Activated naive CD8-positive, alpha-beta T cell treated with anti-CD3 and anti-CD28 coated beads, Interleukin-2, amount 10 ng/mL, durations not matched to agents 7 days and 5 days (primary cell): ENCODE measurements at places on chromosomes 1 and 21.

GRCh38 chr1:111234866-111235265 lies 7.4 kb downstream of the CHI3L2 start:
- DNase-seq, result no peak

DNA sequence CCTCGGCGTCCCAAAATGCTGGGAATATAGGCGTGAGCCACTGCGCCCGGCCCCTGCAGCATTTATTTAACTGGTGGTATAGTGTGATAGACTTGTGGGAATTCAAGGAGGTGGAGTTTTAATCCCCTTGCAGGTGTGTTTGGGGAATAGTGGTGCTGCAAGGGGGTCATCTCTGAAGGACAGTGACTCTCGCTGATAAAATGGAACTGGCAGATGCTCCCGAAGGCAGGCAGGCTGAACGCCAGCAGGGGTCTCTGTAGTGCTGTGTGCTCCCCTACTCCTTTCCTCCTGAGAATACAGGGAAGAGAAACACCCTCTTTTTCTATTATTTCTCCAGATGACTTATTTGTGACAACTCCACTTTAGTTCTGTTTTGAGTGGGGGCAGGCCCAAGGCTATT lies 4.0 kb downstream of the OSCP1 start:
- no peak for DNase-seq

DNA sequence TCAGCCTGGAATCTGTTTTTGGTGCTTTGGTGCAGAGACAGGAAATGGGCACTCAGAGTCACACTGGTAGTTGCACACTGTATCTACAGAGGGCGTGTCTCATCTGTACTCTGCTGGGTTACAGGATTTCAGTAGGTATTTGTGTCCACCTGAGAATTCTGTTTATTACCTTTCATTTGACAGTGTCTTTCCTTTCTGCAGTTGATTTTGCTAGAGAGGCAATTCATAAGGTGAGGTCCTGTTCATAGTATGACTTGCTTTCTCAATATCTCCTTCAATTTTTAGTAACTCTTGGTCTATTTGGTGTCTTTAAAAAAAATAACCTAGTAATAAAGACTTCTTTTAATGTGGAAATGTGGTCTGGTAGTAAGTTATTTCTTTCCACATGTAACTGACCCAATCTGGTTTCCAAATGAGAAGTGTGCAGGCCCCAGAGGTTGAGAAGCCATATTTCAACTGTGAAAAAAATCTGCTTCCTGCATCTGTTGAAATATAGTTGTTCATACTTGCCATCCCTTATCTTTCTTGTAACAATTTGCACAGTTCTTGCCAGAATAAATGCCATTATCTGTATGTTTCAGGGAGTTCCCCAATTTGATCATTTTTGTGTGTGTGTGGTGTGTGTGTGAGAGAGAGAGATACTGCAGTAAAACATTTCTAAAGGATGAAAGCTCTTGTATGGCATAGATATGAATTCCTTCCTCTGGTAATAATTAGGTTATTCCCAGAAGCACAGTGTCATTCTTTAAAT lies 78.4 kb upstream of the DNAJC6 start:
- DNase-seq, result no peak

DNA sequence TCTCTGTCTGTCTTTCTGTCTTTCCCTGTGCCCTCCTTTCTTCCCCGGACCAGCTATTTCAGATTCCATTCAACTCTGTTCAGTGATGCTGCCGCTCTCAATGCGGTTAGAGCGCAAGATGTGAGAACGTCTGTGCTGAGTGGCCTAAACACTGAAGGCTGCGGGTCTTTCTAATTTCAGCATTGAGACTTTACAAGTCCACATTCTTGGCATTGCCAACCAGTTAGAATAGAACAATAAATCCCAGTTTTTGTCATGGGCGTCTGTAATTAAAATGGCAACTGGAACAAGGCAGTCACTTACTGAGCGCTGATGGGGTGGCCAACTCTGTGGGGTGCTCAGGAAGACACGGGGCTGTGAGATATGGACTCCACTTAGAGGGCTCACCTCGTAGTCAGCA lies 112.8 kb downstream of the DHRS3 start:
- no peak for DNase-seq

- DNase-seq, result no peak
Observed at GRCh38 chr1:167095368-167095767, 1.5 kb downstream of the STYXL2 start.
